AG04450 (cell line): ENCODE measurements at places on chromosomes 2 and 18. TPM values are rescaled to one million over a fixed set of nuclear protein-coding genes. Genes with fewer than 3 reads are reported as not detected.

Gene NEU4
- polyA plus RNA-seq: not detected in 2 replicates

Gene TIMM21
- polyA plus RNA-seq: 49.0 and 52.7 TPM in 2 replicates

GRCh38 chr2:148828941-148829340 is 46.1 kb upstream of the KIF5C start:
- no peak for DNase-seq

DNA sequence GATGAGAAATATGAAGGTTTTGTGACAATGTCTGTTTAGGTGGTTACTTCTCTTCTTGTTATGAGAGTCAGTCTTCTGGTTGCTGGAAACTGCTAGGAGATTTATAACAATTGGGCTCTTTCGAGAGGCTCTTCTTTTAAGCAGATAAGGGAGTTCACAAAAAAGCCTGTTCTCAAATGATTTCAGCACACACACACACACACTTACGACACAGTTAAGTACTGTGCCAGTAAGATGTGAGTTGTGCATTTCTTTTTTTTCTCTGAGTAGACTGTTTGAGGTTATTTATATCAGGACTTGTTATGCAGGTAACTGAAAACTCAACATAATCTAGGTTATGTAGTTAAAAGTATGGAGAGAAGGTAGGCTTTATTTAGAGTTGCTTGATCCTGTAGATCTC is 49.8 kb downstream of the MSH2 start:
- DNase-seq: no peak

Gene IGFBP5
- 3,867 and 4,154 TPM in 2 replicates for polyA plus RNA-seq

GRCh38 chr2:114787486-114787885 is 345.0 kb downstream of the DPP10 start:
- DNase-seq: no peak

Gene GPR75
- 1.8 and 2.0 TPM in 2 replicates for polyA plus RNA-seq

DNA sequence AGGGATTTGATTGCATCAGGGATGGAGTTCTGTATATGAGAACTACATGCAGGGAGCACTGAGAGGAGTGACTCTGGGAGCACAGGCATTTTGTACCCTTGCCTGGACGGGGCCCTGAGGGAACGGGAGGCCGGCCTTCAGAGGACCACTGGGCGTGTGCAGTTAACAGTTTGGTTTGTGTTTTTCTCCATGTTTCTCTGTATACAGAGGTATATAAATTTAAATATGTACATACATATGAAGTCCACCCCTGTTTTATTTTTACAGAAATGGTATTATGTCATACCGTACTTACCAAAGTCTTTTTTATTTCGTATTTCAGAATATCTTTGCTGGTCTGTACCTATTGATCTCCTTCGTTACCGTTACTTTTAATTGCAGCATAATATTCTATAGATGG is 111.3 kb downstream of the PTPRM start:
- DNase-seq: no peak

- no peak for DNase-seq
Measured at GRCh38 chr18:48106976-48107781, 176.7 kb upstream of the SMAD2 start.

- DNase-seq: no peak
Measured at GRCh38 chr18:9877655-9878014, 8.1 kb upstream of the TXNDC2 start.

GRCh38 chr2:20594957-20595356 is 55.9 kb downstream of the HS1BP3 start:
- no peak for DNase-seq

Gene OTOF
- not detected in 2 replicates for polyA plus RNA-seq

DNA sequence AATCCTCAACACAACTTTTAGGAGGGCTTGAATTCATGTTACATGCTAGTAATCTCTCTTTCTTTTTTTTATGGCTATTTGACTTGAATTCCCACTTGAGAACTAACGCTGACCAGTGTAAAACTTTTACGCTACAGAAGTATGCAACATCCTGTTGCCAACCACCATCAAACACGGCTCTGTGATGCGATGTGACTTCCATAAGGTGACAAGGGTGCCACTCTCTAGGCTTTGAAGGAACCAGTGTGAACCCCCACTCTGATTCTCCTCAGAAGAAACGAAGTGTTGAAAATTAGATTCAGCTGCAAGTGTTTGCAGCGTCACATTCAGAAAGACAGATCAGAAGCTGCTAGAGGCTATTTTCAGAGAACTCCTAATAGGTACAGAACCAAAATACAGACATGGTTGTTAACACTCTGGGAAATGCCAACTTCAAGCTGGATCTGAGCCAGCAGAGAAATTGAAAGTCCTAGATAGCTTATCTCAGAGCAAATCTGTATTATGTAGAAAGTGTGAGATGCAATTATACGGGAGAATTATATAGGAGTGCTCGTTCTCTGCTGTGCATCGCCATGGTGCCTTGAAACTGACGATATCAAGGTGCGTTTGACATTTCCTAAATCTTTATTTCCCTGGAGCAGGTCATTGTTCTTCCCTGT is 271.2 kb downstream of the LPIN1 start:
- DNase-seq: no peak

Gene OXER1
- 0.27 and 0.37 TPM in 2 replicates for polyA plus RNA-seq
